Epithelial cell of esophagus (primary cell): ENCODE measurements at places on chromosomes 3 and 15.
A peak's percentile ranks its signal among the peaks of the same experiment; 100 is the strongest.

DNA sequence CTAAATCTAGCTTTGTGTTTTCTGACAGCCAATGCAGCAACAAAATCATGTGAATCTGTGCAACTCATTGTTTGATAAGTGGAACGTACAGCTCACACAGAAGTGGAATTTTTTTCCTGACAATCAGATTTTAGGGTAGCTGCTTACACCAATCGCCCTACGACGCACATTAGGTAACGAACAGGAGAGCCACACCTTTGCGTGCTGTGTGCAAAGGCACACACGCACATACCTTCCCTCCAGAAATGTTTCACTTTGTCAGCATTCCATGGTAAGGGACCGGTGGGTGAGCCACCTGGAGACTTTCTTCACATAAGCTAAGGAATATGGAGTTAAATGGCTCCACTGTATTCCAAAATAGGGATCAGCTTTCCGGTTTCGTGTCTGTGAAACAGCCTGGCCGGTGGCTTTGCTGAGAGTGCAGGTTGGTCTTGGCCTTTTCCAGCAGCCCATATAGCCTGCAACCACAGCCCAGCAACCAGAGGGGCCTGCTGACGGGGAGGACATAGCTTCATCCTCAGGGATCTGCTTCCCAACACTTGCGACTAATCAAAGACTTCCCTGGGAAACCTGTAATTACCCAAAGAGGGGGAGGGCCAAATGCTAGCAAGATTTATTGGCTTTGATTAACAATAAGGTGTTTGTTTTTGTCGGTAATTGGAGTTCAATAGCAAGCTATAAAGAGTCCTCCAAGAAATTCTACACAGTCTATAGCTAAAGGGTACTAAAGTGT is 145.3 kb downstream of the ADAMTS17 start:
- no peak for DNase-seq

- no peak for DNase-seq
Observed at GRCh38 chr15:44029003-44029402, 166.1 kb downstream of the FRMD5 start.

DNA sequence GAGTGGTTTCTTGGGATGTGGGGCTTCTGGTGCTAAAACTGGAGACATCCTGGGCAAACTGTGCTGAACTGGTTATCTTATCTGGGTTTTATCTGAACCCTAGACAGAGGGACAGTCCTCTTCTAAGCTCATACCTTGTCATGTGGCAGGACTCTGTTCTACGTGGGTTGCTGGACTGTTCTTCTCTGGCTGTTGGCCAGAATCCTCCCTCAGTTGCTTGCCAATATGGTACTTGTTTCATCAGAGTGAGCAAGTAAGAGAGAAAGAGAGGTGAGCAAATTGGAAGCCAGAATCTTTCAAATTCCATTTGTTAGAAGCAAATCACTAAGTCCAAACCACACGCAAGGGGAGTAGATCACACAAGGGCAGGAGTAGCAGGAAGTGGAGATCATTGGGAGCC is 291.5 kb upstream of the TBL1XR1 start:
- DNase-seq, result no peak

GRCh38 chr15:78396976-78397375 is 41.0 kb upstream of the IREB2 start:
- no peak for DNase-seq

DNA sequence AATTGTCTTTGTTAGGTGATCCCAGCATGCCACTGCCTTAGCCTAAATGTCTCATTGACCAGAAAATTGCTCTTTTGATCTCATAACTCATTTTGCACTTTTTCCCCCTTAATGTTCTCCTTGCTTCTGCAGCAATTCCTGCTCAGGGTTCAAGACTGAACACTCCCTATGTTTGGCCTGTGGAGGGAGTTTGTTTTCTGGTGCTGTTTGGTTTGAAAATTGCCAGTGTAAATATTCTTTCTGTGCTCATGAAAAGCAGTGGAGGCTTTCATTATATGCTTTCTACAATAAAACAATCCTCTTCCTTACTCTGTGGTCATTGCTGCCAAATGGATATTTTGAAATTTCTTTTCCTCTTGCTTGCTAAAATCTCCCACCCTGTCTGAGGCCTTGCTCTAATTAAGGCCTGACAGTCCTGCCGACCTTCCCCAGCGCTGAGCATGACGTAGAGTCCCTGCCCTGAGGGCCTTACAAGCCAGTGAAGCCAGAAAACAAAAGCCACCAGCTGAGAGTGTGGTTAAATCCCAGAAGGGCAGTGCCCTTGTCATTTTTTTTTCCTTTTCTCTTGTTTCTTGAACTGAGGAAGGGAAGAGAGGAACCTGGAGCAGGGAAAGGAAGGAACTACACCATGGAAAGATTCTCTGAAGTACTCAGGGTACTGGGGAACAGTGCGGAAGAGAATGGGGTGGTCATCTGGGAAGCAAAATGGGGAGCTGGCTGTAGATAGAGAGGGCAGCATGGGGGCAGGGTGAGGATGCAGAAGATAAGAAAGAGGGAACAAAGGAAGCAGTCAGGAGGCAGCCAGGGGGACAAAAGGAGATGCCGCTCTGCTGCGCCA is 24.8 kb downstream of the ZBTB38 start:
- peak; percentile 53 for DNase-seq

DNA sequence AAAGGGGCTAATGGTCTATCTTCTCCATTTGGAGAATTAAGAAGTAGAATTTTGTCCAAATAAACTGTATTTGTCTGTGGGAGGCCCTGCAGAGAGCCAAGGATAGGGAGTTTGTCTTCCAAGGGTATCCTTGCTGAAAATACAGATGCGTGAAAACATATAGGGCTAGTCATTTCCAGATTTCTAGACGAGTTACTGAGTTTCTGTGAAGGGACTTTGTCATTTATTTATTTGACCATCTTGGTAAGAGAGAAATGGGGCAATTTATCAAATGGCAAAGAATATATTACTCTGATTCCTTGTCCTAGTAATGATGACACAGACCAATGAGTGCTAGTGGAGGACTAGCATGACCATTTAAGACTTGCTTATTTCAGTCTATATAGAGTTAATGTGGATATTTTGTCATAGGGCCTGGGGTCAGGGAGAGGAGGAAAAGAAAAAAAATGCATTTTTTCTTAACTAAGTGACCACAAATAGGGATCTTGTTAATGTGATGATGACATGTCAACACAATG is 376.6 kb upstream of the ONECUT1 start:
- DNase-seq, result no peak

GRCh38 chr3:158434412-158435038 is 136.5 kb upstream of the MLF1 start:
- peak; percentile 78 for DNase-seq

- DNase-seq, result peak; percentile 48
Observed at GRCh38 chr3:186825294-186825821, 17.2 kb upstream of the ADIPOQ start.

GRCh38 chr3:66276705-66277274 is 56.0 kb downstream of the SLC25A26 start:
- peak; percentile 74 for DNase-seq

- no peak for DNase-seq
Observed at GRCh38 chr3:195251336-195252065, 19.5 kb downstream of the XXYLT1 start.

DNA sequence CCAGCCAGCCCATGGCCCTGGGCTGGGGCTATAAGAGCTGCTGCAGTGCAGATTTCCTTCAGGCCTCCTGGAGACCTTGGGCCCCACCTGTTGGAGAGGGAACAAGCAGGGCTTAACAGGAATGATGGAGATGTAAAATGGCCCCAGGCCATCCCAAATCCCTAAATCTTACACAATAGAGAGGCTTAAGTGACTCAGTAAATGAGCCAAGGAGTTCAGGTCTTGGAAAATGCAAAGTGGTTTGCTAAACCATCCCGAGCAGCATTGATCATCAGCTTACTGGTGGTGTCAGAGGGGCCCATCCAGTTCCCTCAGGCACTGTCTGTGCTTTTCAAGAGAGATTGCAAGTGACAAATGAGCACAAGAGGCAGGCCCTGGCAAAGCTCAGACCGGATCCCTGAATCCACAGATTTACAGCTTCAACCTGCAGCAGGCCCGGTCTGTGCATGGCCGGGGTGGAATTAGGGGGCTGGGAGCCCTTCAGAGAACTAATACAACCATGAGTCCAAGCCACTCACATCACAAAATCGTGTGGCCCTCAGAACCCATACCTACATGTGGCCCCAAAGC is 325.4 kb downstream of the UACA start:
- peak; percentile 90 for DNase-seq

GRCh38 chr3:133047980-133048379 is 9.8 kb downstream of the TMEM108 start:
- DNase-seq, result no peak

DNA sequence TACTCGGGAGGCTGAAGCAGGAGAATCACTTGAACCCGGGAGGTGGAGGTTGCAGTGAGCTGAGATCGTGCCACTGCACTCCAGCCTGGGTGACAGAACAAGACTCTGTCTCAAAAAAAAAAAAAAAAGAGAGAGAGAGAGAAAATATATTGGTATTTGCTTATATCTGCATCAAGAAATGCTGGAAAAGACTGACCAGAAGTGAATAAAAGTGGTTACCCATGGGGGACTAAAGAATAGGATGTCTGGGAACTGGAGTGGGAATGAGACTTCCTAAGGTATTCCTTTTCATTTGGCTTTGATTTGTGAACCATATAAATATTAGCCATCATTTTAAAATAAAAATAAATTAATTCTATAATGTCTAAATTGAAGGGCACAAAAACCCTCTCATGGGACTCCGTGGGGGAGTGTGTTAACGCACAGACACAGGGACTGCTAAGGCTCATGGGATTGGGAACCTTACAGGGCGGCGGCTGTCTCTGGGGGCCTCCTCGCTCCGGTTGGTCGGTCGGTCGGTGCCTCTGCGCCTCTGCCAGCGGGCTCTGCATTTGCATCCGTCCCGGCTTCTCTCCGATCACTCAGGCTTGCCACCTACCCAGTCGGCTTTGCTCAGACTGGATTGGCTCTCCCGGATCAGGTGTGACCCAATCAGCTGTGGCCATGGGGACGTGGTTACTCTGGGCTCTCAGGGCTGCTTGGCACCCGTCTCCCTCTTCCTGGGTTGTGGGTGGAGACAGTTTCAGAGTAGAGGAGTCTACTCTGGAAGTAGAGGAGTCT is 12.7 kb upstream of the TSPAN3 start:
- peak; percentile 84 for DNase-seq

DNA sequence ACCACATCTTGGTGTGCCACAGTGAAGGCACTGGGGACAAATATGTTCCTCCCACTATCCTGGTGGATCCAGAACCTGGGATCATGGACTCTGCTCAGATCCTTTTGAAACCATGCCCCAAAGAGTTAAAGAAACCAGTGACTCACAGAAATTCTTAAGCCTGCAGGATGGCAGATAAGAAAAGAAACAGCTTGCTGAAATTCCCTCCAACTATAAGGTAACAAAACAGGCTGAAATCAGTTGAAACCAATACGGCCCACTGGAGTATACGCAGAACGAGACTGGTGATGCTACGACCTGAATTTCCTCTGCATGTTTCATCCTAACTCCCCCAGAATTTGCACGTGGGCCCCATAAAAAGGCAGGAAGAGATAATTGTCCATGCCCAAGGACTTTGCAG is 209.6 kb downstream of the TJP1 start:
- DNase-seq, result no peak

GRCh38 chr3:65466300-65466988 is 572.3 kb downstream of the MAGI1 start:
- no peak for DNase-seq

DNA sequence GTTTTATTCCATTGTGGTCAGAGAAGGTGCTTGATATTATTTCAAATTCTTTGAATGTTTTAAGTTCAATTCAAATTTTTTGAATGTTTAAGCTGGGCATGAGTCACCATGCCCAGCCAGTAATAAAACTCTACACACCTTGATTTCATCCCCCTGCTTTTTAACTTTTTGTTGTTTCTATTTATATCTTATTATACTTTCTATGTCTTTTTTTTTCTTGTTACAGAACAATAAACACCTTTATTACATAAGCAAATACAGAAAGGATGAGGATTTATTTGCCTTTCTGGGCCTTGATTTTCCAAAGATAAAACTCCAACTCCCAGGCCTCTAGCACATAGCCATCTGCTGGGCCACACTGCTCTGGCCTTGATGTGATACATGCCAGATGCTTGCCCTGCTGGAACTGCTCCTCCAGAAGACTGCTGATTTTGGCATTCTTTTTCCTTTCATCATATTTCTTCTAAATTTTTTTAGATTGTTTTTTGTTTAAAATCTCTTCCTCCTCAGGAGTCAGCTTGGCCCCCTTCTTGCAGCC is 14.0 kb downstream of the DNAH12 start:
- no peak for DNase-seq

GRCh38 chr3:187935623-187936156 is 190.4 kb upstream of the BCL6 start:
- DNase-seq, result no peak

DNA sequence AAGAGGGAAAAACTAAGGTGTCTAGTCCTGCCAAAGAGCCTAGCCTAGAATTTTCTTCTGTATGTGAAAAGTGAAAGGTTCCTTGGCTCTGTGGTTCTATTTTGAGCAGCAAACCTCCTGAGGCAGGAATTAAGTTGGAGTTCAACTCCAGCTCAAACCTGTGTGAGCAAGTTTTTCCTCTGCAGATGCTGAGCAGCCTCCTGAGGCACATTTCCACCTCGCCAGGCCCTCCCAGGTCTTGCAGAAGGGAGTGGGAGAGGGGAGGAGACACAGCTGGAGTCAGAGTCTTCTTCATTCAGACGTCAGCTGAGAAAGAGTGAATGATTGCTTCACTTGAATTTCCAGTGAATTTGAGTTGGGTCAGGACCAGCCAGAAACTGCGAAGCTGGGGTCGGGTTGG is 69.5 kb upstream of the ETV5 start:
- peak; percentile 30 for DNase-seq

DNA sequence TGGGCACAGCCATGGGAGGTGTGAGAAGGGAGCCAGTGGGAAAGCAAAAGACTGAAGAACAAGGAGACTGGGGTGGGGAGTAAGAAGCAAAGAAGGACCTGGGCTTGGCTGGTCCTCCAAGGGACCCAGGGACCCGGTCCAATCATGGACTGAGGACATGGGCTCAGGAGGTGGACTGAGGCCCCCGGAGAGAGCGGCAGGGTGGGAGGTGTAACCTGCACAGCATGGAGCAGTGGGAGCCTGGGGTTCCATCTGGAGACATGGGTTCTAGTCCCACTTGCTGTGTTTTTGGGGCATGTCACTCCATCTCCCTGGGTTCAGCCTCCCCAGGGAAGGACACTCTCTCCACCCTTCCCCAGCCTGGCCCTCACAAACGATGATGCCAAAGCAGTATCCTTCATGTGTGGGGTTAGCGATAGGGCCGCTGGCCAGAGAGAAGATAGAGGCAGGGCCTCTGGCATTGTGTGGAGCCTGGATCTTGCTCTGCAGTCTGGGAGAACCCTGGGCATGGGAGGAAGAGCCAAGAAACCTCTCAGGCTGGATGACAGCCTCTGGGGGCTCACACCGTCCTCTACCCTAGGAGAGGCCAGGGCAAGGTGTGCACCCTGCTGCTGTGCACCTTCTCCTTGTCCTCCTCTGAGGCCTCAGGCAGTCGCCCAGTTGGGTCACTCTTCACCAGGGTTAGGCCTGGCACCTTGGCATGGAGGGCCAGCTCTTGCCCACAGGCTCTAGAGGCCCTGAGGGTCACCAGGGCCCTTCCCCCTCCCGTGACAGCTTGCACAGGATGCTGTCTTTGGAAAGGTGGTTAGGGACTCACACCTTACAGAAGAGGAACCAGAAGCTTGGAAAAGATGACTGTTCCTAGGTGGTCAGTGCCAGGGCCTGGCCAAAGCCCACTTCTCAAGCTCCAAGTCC is 26.0 kb downstream of the FBXW12 start:
- no peak for DNase-seq
